ENCODE measurements at places on chromosomes 7 and 10. TPM values are rescaled to one million over a fixed set of nuclear protein-coding genes. Genes with fewer than 3 reads are reported as not detected.

GRCh38 chr7:41948503-41948902 lies 245.6 kb upstream of the INHBA start:
- no peak for DNase-seq

GRCh38 chr10:62805231-62806099 lies 945 bp downstream of the ADO start:
- peak; percentile 71 for DNase-seq

DNA sequence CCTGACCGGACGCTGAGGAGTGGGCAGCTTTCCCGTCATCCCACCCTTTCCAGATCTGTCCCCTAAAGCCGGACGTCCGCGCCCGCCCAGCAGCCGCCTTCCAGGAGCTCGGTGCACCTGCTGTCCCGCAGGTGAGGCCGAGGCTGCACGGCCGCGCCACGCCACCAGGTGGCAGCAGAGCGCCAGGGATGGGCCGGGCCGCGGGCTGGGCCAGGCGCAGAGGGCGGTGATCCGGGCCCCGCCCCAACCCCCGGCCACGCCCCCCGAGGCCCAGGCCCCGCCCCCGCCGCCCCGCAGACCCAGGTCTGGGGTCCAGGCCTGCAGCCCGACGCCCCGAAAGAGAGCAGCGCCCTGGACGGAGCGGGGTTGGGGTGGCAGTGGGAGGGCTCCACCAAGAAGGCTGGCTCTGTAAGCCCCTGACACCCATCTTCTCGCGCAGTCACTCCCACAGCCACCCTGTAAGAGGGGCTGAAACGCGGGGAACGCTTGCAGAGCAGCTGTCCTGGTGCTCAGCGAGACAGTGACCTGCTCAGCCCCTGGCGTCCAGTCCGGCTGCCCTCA lies 32.2 kb downstream of the FOXL3 start:
- DNase-seq = peak; percentile 93

GRCh38 chr7:116443101-116443523 lies 56.4 kb upstream of the CAV2 start:
- DNase-seq = no peak

DNA sequence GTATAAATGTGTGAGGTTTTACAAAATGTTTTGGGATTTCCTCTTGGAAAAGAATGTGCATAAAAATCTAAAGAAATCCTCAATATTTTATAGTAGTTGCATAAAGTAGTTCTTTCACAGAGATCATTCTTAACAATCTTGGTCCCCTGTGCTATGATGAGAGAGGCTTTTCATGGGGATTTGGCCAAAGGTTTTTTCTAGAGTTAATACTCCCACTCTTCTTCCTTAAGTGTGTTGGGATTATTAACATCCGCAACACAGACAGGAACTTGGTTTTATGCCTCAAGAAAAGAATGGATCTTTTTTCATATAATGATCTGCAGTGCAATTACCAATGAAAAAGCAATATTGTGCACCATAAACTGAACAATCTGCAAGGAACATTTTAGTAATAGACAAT lies 71.5 kb downstream of the AGMO start:
- no peak for DNase-seq

ABCB1 gene
- 76.5 TPM for total RNA-seq

DNA sequence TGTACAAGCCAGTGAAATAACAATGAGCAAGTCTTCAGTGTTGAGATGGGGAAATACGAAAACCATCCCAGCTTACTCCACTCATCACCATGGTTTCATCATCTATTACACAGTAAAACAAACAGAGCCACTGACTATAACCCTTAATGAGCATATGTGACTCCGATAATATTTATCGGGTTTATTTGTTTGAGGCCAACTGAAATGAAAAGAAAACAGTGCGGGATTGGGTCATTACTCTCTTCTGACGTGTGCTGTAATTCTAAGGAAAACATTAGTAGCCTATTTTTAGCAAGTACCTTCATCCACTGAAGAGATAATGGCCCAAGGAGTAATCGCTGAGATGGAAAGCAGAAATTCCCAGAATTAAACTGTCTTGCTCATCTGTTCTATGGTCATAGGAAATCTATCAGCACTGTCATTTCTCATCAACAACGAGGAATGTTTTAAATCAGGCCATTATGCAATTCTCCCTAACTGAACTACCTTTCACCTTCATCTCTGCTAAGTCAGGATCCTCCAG lies 716.5 kb downstream of the INHBA start:
- DNase-seq = no peak
